Activated CD8-positive, alpha-beta memory T cell treated with anti-CD3 and anti-CD28 coated beads for 36 hours (primary cell): ENCODE measurements at places on chromosomes 5 and 9. TPM values are rescaled to one million over a fixed set of nuclear protein-coding genes. Genes with fewer than 3 reads are reported as not detected.

Gene USP20
- 54.2 TPM for total RNA-seq

Gene IQGAP2
- 50.0 TPM for total RNA-seq

Gene RNF180
- total RNA-seq: not detected

Gene ASB6
- total RNA-seq: 25.3 TPM

Gene OBP2B
- total RNA-seq: not detected

Gene LIFR
- total RNA-seq: not detected

Gene PCDH12
- 1.0 TPM for total RNA-seq

Gene TGFBI
- 0.23 TPM for total RNA-seq

Gene APBB3
- 14.1 TPM for total RNA-seq

Gene C5orf46
- total RNA-seq: not detected

Gene CDH18
- total RNA-seq: not detected

Gene JAKMIP2
- 1.3 TPM for total RNA-seq

Gene ANKHD1
- total RNA-seq: 90.0 TPM
